Skeletal muscle cell (primary cell): ENCODE measurements at places on chromosomes 4 and X.

DNA sequence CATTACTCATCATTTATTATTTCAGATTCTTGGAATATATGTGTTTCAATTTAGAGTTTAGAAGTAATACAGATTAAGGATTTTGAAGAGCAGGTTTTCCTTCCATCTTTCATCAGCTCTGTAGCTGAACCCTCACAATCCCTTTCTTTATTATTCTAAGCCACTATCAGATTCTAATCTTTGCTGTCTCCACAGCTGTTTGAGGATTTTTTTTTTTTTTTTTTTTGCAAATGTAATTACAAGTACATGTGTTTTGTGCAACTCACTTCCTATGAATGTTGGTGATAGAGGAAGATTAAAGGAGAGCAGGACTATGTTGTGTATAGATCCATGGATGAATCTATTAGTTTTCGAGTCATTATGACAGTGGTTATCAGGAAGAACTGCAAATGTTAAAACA is 87.4 kb upstream of the TENM3 start:
- DNase-seq = no peak

DNA sequence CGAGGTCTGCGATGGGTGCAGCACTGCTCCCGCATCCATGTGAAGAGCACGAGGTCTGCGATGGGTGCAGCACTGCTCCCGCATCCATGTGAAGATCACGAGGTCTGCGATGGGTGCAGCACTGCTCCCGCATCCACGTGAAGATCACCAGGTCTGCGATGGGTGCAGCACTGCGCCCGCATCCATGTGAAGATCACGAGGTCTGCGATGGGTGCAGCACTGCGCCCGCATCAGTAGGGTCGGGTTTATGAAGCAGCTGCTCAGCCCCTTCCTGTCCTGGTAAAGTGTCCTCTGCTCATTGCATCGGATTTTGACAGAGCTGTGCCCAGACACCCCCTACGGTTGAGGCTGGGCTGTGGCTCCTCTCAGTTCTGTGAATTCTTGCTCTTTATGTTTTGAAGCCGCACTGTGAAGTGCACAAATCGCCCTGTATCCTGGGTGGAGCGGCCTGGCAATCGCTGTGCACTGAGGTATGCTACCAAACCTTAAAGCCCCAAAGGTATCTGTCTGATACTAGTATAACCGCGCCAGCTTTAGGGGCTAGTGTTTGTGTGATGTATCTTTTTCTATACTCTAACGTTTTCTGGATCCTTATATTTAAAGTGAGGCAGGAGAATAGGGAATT is 98.7 kb downstream of the CPZ start:
- DNase-seq = no peak

DNA sequence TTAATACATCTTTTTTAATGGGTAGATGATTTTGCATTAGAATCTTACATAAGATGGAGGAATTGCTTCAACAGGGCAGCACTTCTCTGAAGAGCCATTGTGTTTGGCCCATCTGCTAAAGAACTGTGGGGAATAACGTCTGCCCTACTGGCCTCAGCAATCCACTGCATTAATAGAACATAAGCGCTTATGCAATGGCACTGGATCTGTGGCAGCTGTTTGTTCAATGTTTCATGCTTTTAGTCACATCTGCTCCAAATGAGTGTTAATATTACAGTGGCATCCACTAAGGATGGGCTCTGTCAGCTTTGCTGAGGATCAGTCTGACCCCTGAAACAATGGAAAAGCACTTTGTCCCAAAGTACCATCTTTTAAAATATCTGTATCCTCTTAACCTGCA is 279.0 kb upstream of the GK2 start:
- DNase-seq = no peak

- no peak for DNase-seq
These were observed 565.2 kb downstream of the PCDH18 start for GRCh38 chr4:136967069-136967468.

DNA sequence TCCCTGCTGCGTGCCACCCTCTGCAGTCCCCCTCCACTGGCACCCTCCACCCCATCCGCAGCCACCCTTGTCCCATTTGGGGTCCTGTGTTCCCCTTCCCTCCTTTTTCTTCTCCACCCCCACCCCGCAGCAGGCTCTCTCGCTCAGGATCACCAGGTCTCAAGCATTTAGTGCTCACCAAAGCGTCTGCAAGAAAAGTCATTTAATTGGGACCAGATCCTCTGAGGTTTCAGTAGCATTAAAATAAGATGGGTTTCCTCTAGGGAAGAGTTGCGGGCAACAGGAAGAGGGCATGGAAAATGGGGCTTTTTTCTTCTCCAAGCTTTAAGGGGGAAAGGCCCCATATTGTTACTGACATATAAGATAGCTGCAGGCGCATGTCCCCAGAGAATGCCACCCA is 4.9 kb upstream of the HAUS7 start:
- DNase-seq = no peak

DNA sequence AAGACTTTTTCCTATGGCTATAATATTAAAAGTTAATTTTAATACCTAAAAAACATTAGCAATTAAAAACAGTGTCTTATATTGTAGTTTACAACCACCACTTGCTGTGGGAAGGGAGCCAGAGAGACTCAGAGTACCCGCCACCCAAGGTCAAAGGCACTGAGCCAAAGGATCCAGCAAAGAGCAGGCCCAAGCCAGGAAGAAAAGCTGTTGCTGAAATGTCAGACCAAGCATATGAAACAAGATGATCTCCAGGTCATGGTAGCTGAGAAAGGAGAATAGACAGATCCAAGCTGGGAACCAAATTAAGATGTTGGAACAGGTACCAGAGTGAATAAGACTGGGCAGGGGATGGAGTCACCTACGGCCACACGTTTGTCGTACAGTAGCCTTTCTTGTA is 18.8 kb upstream of the ATOH1 start:
- DNase-seq = no peak

GRCh38 chr4:86633854-86634253 is 39.7 kb downstream of the PTPN13 start:
- no peak for DNase-seq

DNA sequence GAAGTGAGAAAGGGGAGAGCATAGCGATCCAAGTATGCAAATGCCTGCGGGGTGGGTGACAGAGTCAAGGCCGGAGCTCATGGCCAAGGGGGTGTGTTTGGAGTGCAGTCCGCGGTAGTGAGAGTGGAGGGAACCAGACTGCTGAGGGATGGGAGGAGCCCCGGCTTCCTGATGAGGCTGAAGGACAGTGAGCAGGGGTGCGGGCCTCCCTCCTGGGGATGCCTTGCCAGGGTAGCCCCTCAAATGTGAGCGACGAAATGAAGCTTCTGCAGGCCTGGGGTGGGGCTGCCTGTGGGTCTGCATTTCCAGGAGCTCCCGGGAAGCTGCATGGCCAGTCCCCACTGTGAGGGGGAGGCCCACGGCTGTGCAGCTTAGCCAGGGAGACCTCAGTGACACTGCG is 45.0 kb downstream of the PSAPL1 start:
- DNase-seq = no peak
